Activated T-cell treated with anti-CD3 and anti-CD28 coated beads for 4 hours (primary cell): ENCODE measurements at places on chromosomes 5 and 9.

- DNase-seq, result no peak
These were observed 6.2 kb downstream of the SLC45A2 start for GRCh38 chr5:33978306-33978705.

- no peak for DNase-seq
These were observed 51.7 kb downstream of the CPLANE1 start for GRCh38 chr5:37197340-37198050.

DNA sequence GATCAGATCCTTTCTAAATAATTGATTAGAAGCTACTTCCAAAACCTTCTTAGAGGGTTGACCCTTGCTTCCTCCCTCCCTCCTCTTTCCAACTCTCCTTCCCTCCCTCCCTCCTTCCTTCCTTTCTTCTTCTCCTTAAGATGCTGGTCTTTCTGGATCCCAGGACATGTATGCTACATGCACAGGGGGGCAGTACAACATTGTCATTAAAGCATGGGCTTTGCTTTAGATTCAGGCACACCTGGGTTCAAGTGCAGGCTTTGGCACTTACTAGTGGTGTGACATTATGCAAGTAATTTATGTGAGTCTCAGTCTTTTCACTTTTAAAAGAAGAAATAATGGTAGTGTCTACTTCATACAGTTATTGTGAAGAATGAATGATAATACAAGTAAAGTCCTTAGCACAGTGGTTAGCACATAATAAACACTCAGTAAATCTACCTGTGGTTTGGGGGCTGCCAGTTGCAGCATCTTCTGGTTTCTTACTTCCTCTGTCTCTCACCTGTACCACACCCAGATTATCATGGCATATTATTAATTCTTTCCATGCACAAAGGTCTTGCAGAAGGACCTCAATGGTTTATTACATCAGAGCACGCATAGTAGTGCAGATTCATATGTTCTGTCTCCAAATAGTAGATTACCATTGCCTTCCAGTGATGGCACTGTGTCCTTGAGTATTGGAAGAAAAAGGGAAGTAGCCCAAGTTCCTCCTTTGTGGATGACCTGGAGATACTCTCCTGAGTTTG lies 154.1 kb downstream of the ARHGAP26 start:
- no peak for DNase-seq

DNA sequence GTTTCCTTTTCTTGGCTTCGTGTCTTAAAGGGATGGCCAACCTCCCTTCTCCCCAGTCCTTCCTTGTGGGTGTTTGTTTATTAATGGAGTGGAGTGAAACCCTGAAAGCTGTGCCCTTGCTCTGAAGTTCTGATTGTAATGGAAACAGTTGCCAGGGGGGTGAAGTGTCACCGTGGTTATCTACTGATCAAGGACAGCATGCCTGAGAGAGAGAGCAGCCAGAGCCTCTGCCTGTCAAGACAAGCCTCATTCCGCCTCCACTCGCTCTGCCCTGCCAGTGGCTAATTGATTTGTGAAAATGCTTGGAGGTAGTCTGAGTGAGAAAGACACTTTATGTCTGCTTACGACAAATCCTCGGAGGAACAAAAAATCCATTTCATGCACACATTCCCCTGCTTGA lies 143.7 kb upstream of the SLC30A5 start:
- DNase-seq, result no peak

- peak; percentile 10 for DNase-seq
These were observed 263.2 kb downstream of the DMAC1 start for GRCh38 chr9:7536310-7536939.

GRCh38 chr9:134375011-134375390 lies 48.7 kb downstream of the RXRA start:
- no peak for DNase-seq
